Astrocyte of the hippocampus (primary cell): ENCODE measurements at places on chromosomes 5 and 9.

- peak; percentile 51 for DNase-seq
Measured at GRCh38 chr5:75048457-75048953, 3.9 kb downstream of the GCNT4 start.

DNA sequence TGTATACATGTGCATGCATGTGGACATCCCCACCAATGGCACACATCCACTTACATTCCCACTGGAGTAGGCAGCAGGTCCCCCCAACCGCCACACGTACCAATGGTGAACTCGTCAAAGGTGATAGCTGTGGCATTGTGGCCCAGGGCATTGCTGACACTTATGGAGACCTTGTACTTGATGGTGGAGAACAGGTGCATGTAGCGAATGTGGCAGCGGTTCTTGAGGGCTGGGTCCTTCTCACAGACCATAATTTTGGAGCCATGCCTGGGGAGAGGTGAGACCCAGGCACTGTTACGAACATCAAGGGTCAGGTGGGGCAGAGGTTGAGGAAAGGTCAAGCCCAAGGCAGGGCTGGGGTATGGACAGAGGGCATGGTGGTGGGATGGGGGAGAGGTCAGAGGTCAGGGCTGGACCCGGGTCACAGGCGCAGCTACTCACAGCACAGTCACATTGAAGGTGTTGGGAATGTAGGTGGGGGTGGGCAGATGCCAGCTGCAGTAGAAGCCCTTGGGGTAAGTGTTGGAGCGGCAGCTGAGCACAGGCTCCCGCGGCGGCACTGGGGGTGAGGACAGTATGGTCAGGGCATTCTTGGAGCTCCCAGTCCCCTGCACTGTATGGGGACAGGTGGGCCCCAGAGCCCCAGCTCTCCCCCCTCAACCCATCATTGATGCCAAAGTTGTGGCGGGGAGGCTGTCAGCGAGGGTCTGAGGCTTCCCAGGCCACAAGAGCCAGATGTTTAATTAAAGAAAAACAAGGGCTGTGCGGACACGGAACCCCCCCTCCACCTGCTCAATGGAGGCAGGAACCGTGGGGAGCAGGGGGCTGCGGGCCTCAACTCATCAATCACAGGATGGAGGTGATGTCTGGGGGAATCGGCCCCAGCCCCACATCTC, 31.9 kb downstream of the CNTFR start:
- no peak for DNase-seq

GRCh38 chr5:90987726-90988125, 395.4 kb downstream of the ARRDC3 start:
- no peak for DNase-seq

DNA sequence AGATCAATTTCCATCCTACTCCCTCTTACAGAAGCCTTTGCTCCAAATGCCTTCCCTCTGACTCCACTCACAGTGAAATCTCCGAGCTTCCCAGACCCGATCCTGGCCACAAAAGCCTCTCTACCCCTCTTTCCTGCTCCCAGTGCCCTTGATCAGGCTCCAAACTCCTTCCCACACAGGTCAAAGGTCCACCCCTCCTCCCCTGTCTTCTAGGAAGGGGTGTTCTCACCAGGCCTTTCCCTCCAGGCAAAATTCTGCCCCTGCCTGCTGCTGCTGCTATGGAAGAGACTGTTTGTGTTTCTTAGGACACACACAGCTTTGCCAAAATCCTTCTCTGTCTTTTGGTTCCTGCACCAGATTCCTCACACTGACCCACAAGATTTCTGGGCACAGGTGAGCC, 85.8 kb upstream of the ALDH1A1 start:
- peak; percentile 85 for DNase-seq

DNA sequence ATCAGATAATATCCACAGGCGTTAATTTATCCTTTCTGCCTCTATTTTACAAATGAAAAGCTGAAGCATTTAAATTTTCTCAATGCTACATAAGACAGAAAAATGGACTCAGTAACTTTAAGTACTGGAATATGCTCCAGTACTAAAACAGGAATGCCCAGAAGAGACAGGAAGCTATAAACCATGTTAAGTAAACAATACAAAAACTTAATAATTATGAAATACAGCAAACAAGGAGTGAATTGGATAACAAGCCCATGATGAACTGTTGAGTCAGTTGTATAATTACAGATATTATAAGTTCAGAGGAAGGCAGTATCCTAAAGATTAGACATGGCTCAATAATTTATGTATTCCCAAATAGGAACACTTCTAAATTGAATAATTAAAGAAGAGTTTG, 148.5 kb downstream of the CHSY3 start:
- no peak for DNase-seq

DNA sequence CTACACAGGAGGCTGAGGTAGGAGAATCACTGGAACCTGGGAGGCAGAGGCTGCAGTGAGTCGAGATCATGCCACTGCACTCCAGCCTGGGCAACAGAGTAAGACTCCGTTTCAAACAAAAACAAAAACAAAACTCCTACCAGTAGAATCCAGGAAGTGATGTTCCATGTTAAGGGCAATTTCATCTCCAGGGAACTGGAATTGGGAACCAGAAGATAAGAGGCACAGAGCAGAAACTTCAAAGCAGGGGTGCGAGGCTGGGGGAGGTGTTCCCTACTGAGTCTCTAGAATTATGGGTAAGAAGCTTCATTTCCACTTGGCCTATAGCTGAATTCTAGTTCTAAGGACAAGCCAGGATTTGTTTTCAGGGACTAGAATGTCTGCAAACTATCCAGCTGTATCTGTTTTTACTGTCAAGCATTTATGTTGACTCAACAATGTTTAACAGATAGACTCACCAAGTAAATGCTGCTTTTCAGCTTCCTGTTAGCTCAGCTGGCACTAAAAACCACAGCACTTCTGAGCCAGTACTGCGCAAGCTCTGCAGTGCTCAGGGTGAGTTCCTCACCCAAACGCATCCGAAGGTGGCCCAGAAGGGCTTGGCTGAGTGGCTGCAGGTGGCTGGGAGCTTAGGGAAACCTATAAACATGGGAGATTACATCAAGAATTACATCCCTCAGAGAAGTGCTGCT, 320.1 kb downstream of the MTRR start:
- DNase-seq = no peak

DNA sequence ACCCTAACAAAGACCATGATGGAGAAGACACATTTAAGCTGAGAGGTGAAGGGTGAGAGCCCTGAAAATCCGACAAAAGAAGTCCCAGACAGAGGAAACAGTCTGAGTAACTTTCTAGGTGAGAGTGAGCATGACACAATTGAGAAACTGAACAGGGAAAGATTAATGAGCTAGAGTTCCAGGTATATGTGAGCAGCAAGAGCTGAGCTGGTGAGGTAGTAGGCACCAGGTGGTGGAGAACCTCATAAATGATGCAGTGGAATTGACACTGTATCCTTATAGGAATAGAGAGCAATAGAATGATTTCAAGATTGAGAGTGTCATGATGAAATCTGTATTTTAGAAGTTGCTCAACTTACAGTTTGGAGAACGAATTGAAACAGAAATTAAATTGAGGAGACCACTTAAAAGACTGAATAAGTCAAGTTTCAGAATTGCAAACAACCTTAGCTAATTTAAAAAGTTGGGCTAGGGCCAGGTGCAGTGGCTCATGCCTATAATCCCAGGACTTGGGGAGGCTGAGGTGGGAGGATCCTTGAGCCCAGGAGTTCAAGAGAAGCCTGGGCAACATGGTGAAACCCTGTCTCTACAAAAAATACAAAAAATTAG, 89.8 kb downstream of the NREP start:
- DNase-seq = no peak

DNA sequence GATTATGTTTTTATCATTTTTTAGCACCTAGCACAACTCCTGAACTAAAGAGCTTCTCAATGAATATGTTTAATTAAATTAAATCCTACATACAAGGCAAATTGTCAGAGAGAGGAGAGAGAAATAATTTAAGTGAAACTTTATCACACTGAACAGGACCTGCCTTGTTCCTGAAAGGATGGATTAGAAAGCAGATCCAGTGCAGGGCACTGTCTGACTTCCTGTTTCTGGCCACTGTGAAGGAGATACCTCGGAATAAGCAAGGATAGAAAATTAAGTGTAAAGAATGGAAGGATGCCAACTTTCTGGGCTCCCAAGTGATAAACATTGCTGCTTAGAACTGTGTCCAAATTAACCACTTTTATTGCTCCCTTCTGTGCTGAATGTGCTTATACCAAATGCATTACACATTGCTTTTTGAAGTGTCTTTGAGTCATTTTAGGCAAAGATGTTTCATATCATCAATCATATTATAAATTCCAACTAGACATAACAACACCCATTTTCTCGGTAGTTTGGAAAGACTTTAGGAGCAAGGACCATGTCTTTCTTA, 89.1 kb upstream of the SPDL1 start:
- DNase-seq = no peak

GRCh38 chr9:68507130-68507805, 33.4 kb downstream of the TMEM252 start:
- DNase-seq = peak; percentile 23

DNA sequence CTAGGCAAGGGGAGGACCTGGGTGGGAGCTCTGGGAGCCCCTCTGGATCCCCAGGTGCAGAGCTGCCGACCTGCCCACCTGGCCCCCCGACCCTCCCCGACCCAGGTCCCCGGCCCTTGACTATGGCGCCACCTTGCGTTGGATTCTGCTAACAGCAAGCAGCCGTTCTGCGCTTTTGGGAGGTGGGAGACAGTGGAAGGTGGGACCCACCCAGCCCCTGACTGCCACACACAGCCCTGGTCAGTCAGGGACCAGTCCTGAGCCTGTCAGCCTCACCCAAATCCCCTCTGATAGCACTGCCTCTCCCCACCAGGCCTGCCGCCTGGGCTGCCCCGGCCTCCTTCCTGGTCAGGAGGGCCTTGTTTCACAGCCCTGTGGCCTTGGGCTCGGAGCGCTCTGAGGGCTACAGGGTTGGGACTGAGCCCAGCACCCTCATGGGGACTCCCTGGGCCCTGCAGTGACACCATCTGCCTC, 77.9 kb downstream of the HMCN2 start:
- peak; percentile 40 for DNase-seq

GRCh38 chr5:66443462-66444130, 152.6 kb upstream of the MAST4 start:
- no peak for DNase-seq

GRCh38 chr9:125885405-125886034, 138.3 kb downstream of the PBX3 start:
- no peak for DNase-seq

DNA sequence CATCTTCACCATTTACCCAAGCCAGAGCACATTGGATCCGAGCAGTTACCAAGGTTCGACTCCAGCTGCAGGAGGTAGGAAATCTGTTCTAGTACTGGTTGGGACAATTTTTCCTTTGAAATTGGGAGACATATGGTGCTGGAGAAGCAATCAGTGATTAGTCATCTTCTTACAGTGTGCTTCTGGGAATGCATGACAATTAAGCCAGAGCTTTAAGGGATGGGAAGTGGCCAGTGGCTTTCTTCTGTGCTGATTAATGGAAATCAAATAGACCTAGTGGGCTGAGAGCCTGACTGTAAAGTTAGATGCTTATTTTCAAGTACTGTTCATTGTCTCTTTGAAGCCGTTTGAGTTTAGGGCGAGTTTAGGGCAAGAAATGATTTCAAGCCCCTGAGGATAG, 152.1 kb downstream of the UNC13B start:
- DNase-seq = peak; percentile 64

GRCh38 chr5:176886336-176887251, 12.6 kb downstream of the HK3 start:
- no peak for DNase-seq

DNA sequence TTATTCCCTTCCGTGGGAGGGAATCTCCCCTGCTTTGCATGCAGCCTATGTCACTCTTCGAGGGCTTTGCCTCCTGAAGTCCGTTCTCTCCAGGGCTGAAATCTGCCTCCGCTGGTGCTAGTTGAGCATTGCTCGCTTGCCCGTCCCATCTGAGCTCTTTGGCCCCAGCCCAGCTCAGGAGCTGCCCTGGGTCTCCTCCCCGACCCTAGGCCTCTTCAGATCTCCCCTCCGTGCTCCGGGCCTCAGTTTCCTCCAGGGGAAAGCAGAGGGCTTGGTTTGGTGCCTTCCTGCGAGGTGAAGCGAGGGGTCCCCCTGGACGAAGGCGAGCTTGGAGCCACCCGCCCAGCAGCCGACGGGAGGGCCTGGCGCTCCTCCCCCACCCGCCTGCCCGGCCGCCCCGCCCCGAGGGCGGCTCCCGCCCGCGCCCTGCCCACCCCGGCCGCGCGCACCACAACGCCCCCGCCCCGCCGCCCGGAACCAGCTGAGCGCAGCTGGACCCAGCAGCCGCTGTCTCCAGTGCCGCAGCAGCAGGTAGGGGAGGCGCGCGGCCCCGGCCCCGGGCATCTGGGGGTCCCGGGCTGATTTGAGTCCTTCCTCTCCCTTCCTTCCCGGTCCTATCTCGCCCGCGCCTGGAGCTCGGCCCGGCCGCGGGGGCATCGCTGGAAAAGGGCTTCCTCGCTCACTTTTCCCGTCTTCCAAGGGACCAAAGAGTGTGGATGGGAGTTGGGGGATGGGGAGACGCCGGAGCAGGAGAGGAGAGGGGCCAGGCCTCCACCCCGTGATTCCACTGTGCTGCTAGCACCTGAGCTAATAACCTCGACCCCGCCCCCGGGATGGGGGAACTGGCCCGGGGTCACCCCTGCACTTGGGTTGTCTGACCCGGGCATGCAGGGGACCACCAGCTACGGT, at the start of gene GSN:
Gene GSN, plus strand, starts transcription at position 474 of the 909 bp plus-strand sequence. CDS start 33,810 bp downstream, outside the sequence.
- DNase-seq = peak; percentile 82

DNA sequence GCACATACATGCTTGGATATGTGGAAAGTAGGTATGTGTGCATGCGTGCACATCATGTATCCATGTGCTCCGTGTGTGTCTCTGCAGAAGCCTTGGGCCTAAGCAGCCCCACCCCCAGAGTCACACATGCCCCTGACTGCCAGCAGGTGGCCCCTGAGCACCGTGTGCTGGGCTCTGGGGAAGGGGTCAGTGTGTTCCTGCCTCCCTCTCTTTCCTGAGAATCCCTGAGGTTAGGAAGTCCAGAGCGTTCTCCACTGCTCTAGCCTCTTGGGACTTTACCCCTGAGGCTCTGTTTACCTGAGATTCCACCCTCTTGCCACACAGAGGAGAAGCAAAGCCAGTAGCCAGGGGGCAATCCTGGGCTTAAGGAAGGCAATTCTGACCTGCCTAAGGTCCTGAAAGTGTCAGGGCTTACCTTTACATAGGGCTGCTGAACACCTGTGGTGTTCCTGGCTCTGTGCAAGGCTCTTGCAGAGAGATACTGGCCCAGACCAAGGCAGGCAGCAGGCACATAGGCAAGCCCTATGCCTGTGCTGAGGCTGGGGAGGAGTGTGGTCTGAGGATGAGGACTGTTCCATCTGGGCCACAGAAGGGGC, 207.3 kb downstream of the TMEM38B start:
- peak; percentile 84 for DNase-seq

- DNase-seq = peak; percentile 78
Measured at GRCh38 chr5:9350301-9350797, 195.5 kb downstream of the SEMA5A start.

DNA sequence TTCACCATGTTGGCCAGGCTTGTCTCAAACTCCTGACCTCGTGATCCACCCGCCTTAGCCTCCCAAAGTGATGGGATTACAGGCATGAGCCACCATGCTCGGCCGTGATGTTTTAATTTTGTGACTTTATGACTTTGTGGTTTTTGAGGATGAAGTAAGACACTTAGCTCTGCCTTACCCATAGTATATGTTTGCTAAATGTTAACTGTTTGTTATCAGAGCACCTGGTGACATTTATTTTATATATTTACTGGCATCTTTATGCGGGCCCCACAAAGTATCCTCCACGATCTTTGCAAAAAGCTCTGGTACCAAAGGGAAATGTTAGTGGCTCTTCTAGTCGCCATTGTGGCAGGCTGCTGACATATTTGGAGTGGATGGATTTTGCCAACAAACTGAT, 6.7 kb downstream of the SLC23A1 start:
- DNase-seq = no peak

- peak; percentile 36 for DNase-seq
Measured at GRCh38 chr9:28810388-28811075, 1237.3 kb upstream of the C9orf72 start.
